Endothelial cell (in vitro differentiated cells): ENCODE measurements at places on chromosomes 2 and 18. TPM values are rescaled to one million over a fixed set of nuclear protein-coding genes. Genes with fewer than 3 reads are reported as not detected.

DNA sequence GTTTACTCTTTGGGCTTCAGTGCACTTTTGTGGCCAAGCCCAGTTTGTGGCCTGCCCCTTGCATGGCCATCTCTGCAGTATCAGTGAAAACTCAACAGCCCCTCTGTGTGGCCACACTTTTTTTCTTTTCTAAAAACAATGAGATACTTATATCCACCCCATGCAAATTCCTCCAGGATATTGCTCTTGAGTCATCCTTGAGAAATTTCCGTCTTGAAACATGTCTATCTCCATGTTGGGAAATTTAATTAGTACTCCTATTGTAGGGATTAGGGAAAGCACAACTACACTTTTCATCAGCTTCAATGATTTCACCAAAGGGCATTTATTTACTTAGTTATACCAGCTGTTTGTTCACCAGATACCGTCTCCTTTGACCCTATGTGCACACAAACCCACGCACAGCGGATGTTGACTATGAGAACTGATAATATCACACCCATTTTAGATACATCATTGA is 993.1 kb downstream of the TSN start:
- DNase-seq = no peak

DNA sequence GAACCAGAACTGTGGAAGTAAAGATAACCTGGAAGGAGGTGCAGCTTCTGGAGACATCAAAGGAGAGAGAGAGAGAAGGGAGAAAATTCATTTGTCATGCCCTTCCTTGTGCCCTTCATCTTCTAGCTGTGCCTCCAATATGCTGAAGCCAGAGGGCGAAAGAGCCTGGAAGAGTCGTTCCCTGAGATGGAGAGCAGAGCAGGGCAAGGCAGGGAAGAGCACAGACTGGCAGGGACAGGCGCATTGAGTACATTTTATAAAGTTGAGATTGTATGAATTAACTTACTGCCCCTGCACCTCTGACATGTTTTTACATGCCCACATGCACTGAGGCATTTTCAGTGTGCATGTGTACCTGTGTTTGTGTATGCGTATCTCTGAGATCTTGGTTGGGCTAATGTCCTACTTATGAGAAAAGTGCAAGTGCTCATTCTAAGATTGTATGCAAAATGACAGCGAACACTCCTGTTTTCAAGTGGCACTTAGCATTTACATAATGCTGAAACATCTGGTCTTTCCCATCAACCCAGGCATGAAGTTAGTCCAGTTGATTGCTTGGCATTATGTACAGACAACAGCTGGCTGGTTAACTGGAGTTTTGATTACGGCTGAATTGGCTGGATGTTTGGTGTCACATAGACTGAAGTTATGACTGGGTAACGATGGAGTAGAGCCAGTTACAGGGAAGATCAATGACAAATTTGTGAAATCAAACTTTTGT is 23.7 kb upstream of the MMADHC start:
- DNase-seq = no peak

The UGT1A10 gene
- total RNA-seq = not detected

The CENPA gene
- total RNA-seq = 3.9 TPM

The TMEM178A gene
- total RNA-seq = 4.8 TPM
